ENCODE measurements at places on chromosomes 4 and X. TPM values are rescaled to one million over a fixed set of nuclear protein-coding genes. Genes with fewer than 3 reads are reported as not detected.
A peak's percentile ranks its signal among the peaks of the same experiment; 100 is the strongest.

The ACE2 gene
- polyA plus RNA-seq = 0.29 TPM

The PCDH11X gene
- polyA plus RNA-seq = 16.6 TPM

- DNase-seq = no peak
Measured at GRCh38 chrX:43717161-43717560, 61.1 kb downstream of the MAOA start.

The STPG2 gene
- 0.13 TPM for polyA plus RNA-seq

DNA sequence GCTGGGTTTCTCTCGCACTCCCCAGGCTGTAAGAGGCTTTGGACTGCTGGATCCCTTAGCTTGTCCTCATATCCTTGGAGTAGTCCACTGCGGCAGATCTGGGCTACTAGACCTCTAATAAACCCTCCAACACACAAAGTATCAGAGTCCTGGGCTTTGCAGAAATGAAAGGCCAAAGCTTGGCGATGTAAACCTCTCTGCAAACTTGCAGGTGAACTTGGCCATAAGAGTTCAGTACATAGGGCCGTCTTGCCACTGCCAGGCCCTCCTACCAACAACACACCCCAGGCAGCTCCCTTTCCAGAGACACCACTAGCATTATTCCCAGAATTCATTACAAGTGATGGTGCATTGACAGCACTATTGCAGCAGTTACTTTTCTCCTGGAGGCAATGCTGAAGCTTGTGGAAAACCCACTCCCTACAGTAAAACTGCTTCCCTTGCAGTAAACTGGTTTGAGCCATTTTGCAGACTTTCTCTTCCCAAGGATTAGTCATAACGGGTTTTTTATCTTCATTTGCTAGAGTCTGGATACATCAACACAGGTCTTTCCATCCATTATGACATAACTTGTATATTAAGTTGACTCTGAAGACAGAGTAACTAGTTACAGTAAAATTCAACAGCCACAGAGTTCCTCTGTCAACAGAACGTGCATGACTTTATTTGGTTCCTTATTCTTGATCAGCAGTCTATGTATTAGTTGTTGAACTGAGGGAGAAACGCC, 2.4 kb downstream of the ANKRD50 start:
- no peak for DNase-seq

- DNase-seq = no peak
Measured at GRCh38 chr4:140005699-140006098, 148.3 kb downstream of the MAML3 start.

DNA sequence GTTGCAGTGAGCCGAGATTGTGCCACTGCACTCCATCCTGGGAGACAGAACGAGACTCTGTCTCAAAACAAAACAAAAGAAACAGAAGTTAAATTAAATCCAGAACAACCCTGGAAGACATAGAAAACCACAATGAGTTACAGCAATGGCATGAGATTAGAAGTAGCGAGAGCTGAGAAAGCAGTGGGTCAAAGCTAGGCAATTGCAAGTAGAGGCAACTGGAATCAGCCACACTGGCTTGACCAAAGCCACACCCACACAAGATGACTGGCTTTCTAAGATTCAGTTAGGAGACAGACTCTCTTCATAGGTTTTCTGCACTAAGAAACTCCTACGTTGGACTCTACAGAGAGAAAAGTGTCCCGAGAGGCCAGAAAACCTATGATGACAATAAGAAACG, 443.0 kb downstream of the GPM6A start:
- DNase-seq = no peak

DNA sequence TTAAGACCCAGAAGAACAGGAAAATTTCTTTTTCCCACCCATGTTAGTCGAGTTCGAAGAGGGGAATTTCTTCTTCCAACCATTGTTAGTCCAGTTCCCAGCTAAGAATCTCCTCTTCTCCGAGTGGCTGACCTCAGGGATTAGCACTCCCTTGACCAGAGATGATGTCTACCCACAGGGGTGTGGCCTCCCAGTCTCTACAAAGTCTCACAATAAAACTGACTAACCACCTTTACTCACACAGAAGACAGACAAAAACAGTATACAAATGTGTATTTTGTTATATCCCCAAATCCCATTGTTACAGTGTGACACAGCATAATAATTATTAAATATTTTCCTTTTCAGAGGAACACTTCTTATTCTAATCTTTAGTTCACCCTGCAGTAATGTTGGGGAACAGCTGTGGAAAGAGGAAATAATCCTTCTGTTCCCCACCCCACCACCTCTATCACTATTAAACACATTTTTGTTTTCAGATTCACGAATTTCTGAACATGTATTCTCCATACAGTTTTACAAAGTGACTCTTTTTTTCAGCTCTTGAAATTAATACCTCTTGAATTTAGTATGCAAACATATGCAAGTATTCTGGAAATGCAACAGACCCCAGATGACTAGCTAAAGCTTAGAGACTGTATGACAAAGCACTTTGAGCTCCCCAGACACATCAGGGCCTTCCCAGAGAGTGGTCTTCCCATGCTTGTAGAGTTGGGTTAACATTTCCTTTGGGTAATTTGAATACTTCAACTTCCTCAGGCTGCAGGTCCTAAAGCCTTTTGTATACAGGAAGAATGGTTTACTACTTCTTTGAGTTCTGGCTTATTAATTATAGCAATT, 62.5 kb upstream of the NFKB1 start:
- no peak for DNase-seq

GRCh38 chrX:110734894-110735541, 60.6 kb downstream of the CHRDL1 start:
- no peak for DNase-seq

The GRID2 gene
- 27.1 TPM for polyA plus RNA-seq

GRCh38 chrX:154597221-154597620, 12.3 kb downstream of the CTAG1A start:
- DNase-seq = no peak

The RTL5 gene
- 31.2 TPM for polyA plus RNA-seq

The IL21 gene
- not detected for polyA plus RNA-seq

The CXCR3 gene
- not detected for polyA plus RNA-seq

GRCh38 chr4:83217721-83218522, 66.7 kb downstream of the COQ2 start:
- no peak for DNase-seq

DNA sequence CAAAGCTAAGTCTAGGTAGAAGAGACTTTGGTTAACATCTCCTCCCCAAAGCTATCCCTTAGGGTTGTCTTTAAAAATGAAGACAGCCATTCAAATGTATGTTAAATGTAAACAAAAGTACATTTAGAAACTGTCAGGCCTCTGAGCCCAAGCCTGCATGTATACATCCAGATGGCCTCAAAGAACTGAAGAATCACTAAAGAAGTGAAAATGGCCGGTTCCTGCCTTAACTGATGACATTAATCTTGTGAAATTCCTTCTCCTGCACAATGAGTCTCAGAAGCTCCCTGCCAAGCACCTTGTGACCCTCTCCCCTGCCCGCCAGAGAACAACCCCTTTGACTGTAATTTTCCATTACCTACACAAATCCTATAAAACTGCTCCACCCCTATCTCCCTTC, 377.9 kb downstream of the FAM133A start:
- no peak for DNase-seq

DNA sequence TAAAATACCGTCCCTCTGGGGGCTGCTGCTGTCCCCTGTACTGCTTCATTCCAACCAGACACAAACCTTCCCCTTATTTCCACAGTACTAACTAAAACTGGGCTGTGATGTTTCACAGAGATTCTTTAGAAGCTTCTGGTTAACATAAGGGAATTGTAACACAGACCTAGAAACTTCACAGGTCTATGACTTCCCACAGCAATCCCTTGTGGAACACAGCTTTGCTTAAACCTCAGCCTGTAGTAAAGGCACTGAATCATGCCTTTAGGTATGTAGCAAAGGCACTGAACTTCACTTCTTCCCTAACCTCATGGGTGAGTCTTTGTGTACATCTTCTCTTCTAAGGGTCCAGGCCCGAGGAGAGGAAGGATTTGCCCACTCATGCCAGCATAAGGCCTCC, 49.4 kb downstream of the SPINK2 start:
- DNase-seq = no peak

- peak; percentile 47 for DNase-seq
Measured at GRCh38 chr4:185424905-185425646, 688 bp downstream of the UFSP2 start.

DNA sequence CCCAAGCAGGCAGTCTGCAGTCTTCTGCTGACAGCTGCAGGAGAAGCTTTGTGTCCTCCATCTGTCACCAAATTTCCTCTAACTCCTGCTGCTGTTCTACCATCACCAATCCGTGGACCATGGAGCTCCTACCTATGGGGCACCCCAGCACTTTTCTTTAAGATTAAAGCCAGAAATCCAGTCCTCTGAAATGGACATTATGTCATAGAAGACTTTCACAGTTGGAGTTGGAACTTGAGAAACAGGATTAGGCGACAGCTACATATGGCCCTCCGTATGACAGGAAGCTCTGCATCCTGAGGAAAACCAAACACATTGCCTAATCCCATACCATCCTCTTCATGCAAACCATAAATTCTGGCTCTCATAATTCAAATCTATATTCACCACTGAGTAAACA, 470.6 kb upstream of the GALNTL6 start:
- no peak for DNase-seq

GRCh38 chr4:144399927-144400326, 246.0 kb upstream of the HHIP start:
- no peak for DNase-seq

The TEX13B gene
- not detected for polyA plus RNA-seq

DNA sequence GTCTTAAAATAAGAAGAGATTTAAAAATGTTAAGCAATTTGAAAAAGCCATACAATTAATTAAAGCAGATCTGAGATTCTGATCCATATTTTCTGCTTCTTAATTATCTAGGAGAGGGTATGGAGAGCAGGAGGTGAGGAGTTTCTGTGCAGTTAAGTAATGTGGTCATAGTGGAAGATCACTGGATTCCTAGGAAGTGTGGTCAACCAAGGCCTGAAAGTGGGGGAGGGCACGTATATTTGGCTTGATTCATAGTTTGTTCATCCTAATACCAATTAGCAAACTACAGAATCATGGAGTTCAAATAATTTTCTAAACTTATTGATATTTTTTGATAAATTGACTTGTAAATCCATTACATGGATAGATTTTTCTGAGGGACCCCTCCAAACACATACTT, 768.3 kb downstream of the RAPGEF2 start:
- DNase-seq = no peak

- no peak for DNase-seq
Measured at GRCh38 chr4:135207531-135207930, 1005.9 kb upstream of the PABPC4L start.

- DNase-seq = no peak
Measured at GRCh38 chr4:182170417-182170935, 72.7 kb upstream of the TENM3 start.

- DNase-seq = no peak
Measured at GRCh38 chr4:76741663-76742020, 156.3 kb downstream of the SOWAHB start.

- DNase-seq = peak; percentile 79
Measured at GRCh38 chr4:73222466-73223257, 35.9 kb downstream of the ANKRD17 start.

- no peak for DNase-seq
Measured at GRCh38 chr4:37008199-37008598, 236.3 kb upstream of the NWD2 start.

- DNase-seq = no peak
Measured at GRCh38 chr4:138389976-138390685, 148.0 kb upstream of the SLC7A11 start.

The FAM9B gene
- 0.18 TPM for polyA plus RNA-seq

Data from spinal cord (tissue), 10 donors.